ENCODE measurements at places on chromosomes 2 and 18.

DNA sequence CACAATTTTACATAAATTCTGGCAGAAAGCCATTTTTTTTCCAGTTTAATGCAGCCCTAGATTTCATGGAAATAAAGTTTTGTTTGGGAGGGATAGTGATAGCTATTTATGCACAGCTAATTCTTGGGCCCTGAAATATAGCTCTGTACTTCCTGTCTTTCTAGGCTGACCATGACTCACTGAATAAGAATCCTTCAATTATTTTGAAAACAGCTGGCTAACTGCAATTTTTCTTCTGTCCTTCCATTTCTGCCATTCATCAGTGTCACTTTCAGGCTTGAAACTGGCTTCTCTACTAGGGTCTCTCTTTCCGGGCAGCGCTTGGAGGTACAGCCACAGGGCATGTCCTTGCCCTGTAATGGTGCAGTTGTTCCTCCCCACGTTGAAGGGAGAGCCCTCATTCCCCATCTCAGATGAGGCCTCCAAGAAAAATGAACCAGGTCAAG lies 97.1 kb upstream of the TMEM178A start:
- DNase-seq, result no peak

DNA sequence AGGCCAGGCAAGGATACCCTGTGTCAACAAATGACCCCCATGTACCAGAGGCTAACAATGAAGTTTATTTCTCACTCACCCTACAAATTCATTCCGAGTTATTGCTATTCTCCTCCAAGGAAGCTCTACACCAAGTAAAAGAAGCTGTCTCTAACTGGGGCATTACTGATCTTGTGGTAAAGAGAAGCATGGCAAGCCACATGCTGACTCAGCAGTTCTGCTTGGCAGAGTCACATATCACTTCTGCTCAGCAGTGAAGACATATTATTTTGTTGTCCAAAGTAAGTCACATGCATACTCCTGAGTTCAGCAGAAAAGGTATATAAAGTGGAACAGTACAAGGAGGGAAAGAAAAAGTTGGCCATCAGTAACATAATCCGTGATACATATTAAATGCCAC lies 315.8 kb downstream of the GULP1 start:
- DNase-seq, result no peak

- no peak for DNase-seq
Measured at GRCh38 chr2:118061135-118061955, 26.9 kb upstream of the INSIG2 start.

GRCh38 chr2:144382849-144383248 lies 137.1 kb downstream of the ZEB2 start:
- peak; percentile 20 for DNase-seq

DNA sequence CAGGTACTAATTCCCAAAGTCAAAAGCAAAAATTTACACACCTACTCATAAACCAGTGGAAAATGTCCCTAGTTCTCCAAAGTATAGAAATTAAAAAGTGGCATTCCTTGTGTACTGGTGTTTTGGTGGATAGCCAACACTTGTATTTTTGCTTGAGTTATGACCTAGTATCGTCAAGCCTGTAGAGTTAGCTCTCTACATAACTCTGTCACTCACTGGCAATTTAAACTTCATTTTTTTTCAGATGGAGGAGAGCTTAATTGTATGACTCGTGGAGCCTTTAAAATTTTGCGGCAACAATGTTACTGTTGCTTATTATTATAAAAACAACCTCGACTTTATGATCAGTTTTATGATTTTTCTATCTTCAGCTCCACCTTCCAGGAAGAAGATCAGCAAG lies 58.7 kb downstream of the ITGB6 start:
- no peak for DNase-seq

DNA sequence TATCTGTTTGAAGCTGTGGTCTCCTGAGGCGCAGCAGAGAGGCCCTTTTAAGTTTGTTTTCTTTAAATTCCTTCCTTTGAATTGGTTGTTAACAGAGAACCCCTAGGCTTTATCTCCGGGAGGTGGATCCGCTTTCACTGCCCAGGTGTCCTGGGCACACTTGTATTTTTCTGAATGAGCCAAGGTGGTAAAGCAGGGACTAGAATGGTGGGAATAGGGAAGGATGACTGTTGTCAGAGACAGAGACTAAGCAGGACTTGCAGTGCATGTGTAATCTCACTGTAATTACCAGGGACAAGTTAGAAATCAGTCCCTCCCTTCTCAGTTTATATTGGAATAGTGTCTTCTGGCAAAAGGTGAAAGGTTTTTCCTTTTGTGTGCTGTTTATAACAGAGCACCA lies 72.8 kb downstream of the PHLPP1 start:
- no peak for DNase-seq

GRCh38 chr2:229408356-229408755 lies 137.3 kb upstream of the PID1 start:
- no peak for DNase-seq

DNA sequence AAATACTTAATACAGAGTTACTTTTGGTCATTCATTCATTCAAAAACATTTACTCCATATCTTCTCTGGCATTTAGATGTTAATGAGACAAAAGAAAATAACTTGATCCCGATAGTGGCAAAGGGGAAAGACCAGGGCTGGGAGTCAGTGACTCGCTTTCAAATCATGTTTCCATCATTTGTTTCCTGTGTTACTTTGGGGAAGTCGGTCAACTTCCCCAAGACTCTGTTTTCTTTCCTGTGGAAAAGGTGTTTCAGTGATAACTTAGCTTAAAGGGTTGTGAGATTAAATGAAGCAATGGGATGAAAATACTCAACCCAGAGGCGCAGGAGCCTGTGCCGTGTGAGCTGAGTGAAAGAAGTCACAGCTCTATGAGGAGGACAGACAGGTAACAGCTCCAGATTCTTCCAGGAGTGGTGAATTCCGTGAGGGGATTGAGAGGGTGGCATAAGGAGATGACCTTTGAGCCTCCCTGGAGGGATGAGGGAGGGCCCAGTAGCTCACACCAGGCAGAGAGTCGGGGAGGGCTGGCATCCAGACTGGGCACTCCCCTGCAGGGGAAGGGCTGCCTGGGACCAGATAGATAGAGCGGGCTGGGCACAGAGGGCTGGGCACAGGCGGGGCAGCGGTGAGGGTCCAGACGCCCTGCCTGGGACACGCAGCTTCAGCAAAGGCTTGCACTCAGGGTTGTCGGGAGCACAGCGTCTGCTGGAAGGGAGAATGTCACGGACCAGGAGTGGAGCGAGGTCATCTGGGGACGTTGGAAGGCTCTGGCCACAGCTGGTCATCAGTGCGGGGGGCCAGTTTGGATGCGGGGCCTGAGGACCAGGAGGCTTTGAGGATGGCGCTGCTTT lies 70.1 kb downstream of the TSHZ1 start:
- no peak for DNase-seq

DNA sequence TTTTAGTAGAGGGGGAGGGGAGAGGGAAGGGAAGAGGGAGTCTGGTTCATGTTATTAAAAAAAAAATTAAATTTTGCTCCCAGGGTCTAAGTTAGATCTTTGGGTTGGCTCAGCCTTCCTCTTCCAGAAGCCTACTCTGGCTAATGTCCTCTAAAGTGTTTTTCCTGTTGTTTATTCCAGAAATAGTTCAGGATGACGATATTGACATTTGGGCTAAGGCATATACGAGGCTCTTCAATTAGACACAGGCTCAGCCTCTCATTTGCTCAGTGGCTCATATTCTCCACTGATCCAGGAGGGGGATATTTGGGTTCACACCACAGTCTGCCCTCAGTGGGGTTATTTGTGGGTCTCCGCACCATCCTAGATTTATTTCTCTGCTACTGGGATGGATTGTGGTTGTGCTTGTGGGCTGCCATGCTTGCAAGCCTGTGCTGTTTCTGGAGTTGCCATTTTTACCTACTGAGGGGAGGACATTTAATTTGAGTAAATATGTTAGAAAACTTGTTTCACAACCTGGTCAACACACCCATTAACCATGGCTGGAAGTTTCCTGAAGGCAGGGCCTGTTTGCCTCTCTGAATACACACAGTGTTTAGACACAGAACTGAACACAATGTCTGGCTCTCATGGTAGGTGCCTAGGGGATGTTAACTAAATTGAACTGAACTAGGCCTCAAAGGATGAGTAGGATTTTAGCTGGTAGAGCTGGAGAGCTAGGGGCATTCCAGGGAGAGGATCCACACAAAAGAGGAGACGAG lies 257.5 kb upstream of the EPAS1 start:
- no peak for DNase-seq

- no peak for DNase-seq
Measured at GRCh38 chr2:204732019-204732418, 186.7 kb downstream of the PARD3B start.

DNA sequence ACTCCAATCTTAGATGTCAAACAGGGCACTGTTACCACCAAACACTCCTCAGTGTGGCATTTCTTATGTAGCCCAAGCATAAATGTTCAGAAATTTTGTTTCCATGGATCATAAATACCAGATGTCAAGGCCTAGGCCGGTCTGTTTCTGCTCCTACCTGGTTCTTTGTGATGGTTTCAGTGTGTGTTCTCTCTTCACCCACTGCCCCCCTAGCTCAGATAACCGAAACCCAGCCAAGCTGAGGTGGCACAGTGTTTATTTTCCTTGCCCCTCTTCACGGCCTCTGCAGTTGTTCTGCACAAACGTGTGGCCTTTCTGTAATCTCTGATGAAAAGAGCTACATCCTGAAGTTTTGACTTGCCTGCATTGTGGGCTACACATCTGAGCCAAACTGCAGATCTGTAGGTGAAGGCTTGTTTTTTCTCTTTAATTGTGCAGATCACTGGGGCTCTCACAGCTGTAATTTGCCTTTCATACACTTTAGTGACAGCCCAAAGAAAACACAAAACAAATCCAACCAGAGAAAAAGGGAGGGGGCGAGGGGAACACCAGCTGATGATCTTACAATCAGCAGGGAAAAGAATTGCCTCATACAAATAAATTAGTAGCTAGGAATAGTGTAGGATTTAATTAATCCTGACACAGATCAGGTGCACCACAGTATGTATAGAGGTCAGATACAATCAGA lies 99.1 kb downstream of the NRP2 start:
- no peak for DNase-seq

DNA sequence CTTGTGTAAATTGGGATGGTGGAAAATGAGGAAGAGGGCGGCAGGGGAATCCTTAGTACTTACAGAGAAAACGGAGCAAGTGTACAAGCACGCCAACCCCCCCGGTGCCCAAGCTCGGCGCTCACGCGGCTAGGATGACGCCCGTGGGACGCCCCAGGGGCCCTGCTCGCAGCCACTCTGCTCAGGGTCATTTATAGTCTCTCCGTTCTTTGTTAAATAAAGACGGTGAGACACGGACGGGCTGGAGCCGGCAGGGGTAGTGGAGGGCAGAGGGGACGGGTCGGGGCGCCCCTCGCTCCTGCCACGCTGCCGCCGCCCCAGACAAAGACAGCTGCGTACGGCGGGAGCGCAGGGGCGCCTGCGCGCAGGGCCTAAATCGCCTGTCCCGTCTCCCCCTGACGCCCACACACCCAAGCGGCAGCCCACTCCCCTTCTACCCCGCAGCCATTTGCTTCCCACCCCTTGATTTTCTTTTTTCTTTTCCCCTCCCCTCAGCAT lies 37.8 kb downstream of the PCBP1 start:
- peak; percentile 65 for DNase-seq

GRCh38 chr2:113231064-113231463 lies 47.7 kb downstream of the PAX8 start:
- DNase-seq, result no peak

GRCh38 chr2:39488450-39488849 lies 51.4 kb upstream of the MAP4K3 start:
- DNase-seq, result no peak

GRCh38 chr2:47043142-47043890 lies 111.8 kb downstream of the STPG4 start:
- no peak for DNase-seq

- DNase-seq, result no peak
Measured at GRCh38 chr2:160061533-160061932, 882 bp downstream of the PLA2R1 start.

DNA sequence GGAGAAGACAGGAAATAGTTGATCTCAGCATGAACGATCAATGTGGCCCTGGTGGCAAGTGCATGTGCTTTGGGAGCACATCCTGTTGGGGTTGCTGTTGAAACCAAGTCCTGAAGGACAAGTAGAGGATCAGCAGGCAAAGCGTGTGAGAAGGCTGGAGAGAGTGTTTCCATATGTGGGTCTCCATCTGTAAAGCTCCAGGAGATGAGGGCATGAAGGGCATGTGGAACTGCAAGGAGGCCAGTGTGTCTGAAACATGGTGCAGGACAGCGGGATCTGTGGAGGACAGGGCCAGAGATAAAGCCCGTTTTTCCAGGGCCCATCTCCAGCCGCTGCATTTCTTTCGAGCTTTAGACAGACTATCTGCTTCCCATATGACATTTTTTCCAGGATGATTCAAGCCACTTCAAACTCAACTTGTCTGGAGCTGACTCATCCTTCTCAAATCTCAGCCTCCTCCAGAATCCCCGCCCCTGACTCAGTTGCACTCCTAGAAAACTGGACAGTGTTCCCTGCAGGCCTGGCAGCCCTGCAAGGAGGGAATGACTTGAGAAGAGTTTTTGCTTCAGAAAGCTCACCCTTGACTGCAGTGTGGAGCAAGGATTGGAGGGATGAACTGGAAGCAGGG lies 226.1 kb downstream of the VAPA start:
- DNase-seq, result no peak

DNA sequence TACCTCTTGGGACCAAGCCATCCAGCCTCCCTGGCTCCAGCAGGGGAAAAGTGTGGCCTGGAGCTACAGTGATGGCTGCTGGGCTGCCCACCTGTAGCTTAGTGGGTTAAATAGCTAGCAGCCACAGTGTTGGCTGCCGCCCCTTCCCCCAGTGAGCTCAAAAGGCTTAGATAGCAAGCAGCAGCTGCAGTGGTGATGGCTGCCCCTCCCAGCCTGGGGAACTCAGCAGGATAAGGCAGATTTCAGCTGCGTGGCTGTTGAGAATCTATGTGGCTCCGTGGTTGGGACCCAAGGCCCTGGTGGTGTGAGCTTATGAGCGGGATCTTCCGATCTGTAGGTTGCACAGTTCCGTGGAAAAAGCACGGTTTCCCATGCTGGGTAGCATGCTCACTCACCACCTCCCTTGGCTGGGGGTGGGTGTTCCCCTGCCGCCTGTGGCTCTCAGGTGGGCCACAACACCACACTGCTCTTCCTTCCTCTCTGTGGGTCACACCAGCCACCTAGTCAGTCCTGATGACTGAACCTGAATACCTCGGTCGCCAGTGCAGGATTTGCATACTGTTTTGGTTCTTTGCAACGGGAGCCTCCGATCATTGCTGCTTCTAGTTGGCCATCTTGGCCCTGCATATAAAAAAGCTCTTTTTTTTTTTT lies 946.5 kb upstream of the FAM98A start:
- DNase-seq, result no peak

GRCh38 chr2:231985823-231986261 lies 24.3 kb downstream of the DIS3L2 start:
- DNase-seq, result no peak

Data from activated CD4-positive, alpha-beta memory T cell treated with anti-CD3 and anti-CD28 coated beads, Interleukin-2, amount 10 ng/mL, durations not matched to agents 7 days and 5 days (primary cell).